ENCODE measurements at places on chromosomes 5 and 9.

GRCh38 chr5:157607371-157608161 lies 32.0 kb upstream of the ADAM19 start:
- peak; percentile 31 for DNase-seq

DNA sequence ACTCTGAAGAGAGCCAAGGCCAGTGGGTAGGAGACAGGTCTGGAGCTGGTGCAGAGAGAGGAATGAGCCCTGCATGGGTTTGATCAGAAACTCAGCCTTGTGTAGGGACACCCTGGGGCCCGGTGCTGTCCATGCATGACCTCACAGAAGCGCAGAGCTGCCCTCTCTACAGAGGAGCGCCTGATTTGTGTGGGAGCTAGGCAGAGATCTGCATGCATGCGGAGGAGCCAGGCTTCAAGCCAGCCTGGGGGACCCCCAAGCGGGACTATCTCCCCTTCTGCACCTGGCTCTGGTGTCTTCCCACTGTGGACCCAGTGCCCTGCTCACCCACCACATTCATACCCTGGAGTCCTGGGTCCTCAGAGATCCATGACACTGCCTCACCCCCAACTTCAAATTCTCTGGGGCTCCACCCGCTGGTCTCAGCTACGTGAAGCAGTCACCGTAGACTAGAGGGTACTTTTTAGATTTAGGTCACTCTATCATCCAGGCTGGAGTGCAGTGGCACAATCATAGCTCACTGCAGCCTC lies 2.6 kb upstream of the LCN2 start:
- no peak for DNase-seq

GRCh38 chr9:102609461-102609860 lies 385.7 kb upstream of the CYLC2 start:
- DNase-seq = no peak

DNA sequence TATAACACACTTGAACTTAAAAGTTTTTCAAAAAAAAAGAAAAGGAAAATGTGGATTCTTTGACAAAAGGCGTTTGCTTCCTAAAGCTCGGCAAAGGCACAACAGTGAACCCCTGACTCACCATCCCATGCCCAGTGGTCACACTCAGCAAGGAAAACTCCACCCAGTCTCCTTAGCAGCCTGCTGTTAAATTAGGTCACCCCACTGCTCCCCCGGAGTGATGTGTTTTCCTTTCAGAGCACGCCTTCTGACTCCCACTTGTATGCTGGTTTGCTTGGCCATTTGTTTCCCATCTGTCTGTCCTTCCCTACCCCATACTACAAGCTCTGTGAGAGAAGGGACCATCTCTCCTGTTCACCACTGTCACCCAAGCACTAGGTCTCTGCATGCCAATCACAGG lies 23.8 kb downstream of the RETREG1 start:
- peak; percentile 14 for DNase-seq

- no peak for DNase-seq
Observed at GRCh38 chr5:72179816-72180440, 72.7 kb downstream of the MAP1B start.

- DNase-seq = no peak
Observed at GRCh38 chr9:37790096-37790495, 5.2 kb upstream of the EXOSC3 start.

- DNase-seq = peak; percentile 69
Observed at GRCh38 chr5:117594166-117594565, 1019.5 kb upstream of the SEMA6A start.

- DNase-seq = no peak
Observed at GRCh38 chr9:23431459-23431858, 394.6 kb downstream of the ELAVL2 start.

- no peak for DNase-seq
Observed at GRCh38 chr5:56148453-56148971, 84.6 kb downstream of the ANKRD55 start.

GRCh38 chr5:53350991-53351770 lies 129.2 kb upstream of the FST start:
- DNase-seq = no peak

DNA sequence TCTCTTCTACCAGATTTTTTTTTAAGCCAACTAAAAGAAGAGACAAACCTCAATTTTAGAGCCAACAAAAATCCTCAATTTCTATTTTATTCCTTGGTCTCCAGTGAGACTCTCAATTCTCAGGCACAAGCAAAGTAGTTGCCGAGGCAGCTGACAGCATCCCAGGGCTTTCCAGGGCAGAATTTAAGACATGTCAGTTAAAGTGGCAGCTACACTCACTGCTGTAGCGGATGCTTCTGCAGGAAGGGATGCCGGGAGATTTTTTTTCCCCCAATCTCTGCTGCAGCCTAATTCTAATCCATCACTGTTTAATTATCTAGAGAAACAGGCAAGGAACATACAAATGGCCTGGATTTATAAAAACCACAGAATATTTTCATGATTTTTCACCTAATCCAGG lies 57.0 kb downstream of the TTC39B start:
- DNase-seq = no peak

DNA sequence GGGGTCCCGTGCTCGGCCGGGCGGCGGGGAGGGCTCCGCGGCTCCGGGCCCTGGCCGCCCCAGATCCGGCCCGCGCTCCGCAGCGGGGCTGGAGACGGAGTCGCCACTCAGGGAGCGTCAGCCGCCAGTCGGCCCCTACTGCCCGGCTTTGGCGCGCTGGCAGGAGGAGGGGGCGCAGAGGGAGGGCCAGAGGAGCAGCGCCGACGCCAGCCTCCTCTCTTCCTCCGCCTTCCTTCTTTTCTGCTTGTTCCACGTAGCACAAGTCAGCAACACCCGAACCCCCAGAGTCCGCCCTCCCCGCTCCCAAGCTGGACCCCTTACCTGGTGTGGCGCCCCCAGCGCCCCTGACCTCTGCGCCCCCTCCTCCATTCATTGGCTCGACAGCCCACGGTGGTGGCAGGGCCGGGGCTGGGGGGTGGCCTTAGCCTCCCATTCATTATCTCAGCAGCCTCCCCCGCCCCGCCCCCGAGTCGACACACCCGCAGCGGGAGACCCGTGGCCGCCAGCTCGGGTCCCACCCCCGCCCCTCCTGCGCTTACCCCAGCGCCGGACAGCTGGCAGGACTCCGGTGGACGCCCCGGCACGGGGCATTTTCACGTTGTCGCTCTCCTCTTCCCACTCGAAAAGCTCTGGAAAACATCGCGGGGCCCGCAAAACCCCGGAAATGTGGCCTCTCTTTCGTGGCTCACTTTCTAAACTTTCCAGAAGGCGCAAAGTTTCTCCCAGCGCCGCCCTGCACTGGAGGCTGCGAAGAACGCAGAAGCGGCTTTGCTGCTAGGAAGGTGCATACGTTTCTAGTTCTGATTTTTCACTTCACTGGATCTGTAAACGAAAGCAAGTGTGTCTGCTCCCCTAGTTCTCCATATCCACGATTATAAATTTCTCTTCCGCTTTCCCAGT lies at the start of gene LPAR1:
Gene LPAR1, minus strand, starts transcription at position 140 of the 900 bp plus-strand sequence. CDS start 66,353 bp downstream, outside the sequence.
- DNase-seq = no peak

- no peak for DNase-seq
Observed at GRCh38 chr9:127059030-127059429, 63.4 kb downstream of the ANGPTL2 start.

GRCh38 chr9:89305868-89306267 lies 5.1 kb upstream of the CKS2 start:
- no peak for DNase-seq

GRCh38 chr5:131627207-131627865 lies 7.7 kb downstream of the RAPGEF6 start:
- DNase-seq = no peak

DNA sequence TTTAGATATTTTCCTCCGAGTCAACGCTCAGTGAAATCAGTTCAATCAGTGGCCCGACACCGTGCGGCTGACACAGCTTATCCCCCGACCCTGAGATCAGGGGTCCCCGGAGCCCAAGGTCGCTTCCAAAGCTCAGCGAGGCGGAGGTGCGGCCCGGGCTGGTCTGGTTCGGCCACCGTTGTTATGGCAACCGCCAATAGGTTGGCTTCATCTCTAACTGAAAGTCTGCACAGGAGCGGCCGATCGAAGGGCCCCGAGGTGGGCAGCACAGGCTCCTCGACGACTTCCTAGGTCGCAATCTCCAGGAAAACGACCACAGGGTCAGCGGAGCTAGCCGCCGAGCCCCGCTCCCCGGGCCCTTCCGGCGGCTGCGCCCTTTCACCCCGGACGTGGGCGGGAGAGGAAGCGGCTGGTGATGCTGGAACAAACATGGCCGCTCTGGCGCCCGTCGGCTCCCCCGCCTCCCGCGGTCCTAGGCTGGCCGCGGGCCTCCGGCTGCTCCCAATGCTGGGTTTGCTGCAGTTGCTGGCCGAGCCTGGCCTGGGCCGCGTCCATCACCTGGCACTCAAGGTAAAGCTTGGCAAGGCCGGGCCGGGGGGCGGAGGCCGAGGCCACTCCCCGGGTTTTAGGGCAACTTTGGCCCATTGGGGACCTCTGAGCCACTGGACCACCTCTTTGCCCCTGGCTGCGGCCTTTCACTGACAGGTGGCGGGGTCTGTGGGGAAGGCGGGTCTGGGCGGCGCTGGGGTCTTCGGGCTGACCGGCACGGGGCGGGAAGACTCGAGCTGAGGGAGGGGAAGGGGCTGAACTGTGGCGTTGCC lies at the start of gene GPR107:
Gene GPR107, plus strand, starts transcription at position 403 of the 821 bp plus-strand sequence. Its CDS starts 27 bp downstream, at position 430.
- DNase-seq = peak; percentile 26
